Stimulated activated CD4-positive, alpha-beta T cell treated with anti-CD3 and anti-CD28 coated beads, Interleukin-15, amount 100 ng/mL, for 48 hours (primary cell): ENCODE measurements at places on chromosomes 13 and 19.

GRCh38 chr13:40640845-40641458 is 25.5 kb downstream of the FOXO1 start:
- no peak for DNase-seq

DNA sequence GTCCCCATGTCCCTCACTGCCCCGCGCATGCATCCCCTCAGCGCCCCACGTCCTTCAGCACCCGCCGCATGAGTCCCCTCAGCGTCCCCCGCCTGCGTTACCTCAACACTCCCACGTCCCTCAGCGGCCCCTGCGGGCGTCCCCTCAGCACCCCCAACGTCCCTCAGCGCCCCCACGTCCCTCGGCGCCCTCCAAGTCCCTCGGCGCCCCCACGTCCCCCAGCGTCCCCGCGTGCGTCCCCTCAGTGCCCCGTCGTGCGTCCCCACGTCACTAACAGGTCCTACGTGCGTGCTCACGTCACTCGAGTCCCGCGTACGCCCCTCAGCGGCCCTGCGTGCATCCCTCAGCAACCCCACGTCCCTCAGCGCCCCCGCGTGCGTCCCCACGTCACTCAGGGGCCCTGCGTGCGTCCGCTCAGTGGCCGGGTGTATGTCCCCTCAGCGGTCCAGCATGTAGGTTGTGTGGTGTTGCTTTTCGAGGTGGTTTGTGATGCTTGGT is 19.5 kb upstream of the GAS6 start:
- no peak for DNase-seq

DNA sequence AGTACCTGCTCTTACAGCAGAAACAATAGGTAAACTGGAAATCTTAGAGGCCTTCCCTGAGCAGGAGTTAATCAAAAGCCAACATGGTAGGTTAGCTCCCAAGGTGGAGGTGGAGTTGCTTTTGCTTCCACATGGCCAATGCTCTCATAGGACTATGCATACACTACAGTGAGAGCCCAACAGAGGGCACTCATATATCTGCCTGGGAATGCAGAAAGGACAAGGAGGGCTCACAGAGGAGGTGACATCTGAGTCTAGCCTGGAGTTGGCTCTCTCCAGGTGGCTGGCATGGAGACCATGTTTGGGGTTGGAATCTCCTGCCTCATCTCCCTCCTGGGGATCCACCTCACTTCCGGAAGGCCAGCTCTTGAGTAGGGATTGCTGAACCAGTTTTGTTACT is 34.6 kb downstream of the ATP8A2 start:
- no peak for DNase-seq

DNA sequence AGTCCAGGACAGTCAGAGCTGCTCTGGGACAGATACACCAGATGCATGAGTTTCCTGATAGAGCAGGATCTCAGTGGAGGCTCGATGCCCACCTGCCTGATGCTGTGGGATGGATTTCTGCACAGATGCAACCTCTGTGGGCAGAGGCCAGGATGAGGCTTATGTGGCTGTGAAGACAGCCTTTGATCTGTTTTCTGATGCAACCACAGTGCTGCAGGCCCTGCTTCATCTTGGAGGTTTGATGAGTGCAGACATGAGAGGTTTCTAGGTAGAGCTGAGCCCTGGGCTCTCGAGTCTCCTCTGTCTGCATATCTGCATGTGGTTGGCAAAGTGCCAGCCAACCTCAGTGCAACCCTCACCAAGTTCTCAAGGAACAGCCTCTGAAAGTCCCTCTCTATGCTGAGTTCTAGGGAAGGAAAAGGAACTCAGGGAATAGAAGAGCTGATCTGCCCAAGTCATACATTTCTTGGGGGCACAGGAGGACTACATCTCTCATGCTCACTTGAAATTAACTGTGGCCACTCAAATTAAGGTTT is 23.1 kb upstream of the TSHZ3 start:
- no peak for DNase-seq

GRCh38 chr13:108342369-108343289 is 73.1 kb downstream of the TNFSF13B start:
- no peak for DNase-seq
